Stimulated activated CD4-positive, alpha-beta T cell treated with anti-CD3 and anti-CD28 coated beads, Interleukin-4, amount 100 ng/mL, for 48 hours (primary cell): ENCODE measurements at places on chromosomes 11 and 22.
A peak's percentile ranks its signal among the peaks of the same experiment; 100 is the strongest.

DNA sequence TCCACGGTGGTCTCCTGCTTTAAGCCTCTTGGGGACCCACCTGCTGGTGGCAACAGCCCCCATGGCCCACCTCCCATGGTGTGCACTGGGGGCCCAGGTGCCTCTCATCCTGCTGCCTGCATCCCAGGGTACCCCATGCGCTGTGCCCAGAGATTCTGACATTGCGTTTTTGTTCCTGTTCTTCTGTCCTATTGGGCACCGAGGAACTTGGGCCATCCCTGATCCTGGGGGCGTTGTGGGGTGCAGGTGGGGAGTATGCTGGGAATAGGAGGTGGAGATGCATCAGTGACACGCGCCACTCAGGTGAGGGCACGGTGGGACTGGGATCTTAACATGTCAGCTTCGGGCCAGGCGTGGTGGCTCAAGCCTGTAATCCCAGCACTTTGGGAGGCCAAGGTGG lies 12.4 kb upstream of the NAP1L4 start:
- DNase-seq, result no peak

GRCh38 chr11:85721191-85721590 lies 35.2 kb upstream of the CCDC89 start:
- no peak for DNase-seq

- DNase-seq, result no peak
Measured at GRCh38 chr11:93116641-93117441, 81.0 kb downstream of the SLC36A4 start.

- no peak for DNase-seq
Measured at GRCh38 chr11:119340335-119341221, at the start of gene C1QTNF5. Gene C1QTNF5, minus strand, starts transcription at chr11:119340883. Its CDS starts 486 bp downstream, at chr11:119340397.

GRCh38 chr11:121012091-121012490 lies 11.8 kb upstream of the TBCEL start:
- DNase-seq, result no peak

DNA sequence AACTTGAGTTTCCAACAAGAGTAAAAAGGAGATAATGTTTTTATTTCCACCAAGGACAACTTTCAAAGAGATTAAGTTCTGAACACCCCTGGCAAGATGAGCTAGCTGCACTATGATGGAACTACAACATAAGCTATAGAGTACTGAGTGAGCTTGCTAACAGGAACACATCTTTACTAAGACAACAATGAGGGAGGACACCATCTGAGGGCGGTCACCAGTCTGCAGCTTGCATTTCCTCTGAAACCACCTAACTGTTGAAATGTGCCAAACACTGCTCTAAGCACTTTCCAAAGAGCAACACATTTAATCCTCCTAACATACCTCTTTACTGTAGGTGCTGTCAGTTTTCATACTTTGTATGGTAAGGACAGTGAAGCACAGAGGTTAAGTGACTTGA lies 68.4 kb downstream of the TCF20 start:
- no peak for DNase-seq

DNA sequence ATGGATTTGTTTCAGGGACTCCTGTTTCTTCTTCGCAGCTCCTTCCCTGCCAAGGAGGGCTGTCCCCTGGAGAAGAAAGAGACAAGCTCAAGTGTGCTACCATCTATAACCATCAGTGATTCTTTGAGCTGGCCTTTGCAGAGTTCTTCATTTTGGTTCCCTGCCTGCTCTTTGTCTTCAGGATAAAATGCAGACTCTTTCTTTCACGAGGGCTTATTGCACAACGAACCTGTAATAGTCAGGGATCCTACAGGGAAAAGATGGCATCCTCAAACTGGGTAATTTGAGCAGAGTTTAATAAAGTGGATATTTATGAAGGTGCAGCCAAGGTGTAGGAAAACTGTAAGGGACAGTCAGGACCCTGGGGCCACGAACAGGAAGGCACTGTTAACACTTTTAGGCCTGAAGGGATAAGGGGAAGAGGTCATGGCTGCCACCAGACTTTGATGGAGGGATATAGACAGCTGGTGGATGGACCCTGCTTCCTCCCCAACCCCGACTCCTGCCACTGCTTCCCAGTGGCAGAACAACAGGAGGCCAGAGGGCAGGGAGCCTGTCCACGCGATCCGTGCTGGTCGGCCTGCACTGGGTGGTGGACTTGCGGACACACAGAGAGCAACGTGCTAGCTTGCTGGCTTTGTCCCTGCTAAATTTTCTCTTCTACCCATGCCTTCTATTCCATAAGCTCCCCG lies 767.0 kb downstream of the NTM start:
- DNase-seq, result no peak

- DNase-seq, result no peak
Measured at GRCh38 chr22:49340406-49340805, 487.3 kb downstream of the BRD1 start.

- no peak for DNase-seq
Measured at GRCh38 chr22:20022231-20022977, 1.5 kb downstream of the TANGO2 start.

- DNase-seq, result peak; percentile 63
Measured at GRCh38 chr11:66068154-66068821, 1.8 kb upstream of the PACS1 start.

GRCh38 chr22:36048911-36049677 lies 20.5 kb upstream of the RBFOX2 start:
- no peak for DNase-seq

GRCh38 chr11:62545437-62546243 lies 966 bp downstream of the AHNAK start:
- DNase-seq, result no peak

- DNase-seq, result no peak
Measured at GRCh38 chr11:70312401-70313357, 42.2 kb downstream of the PPFIA1 start.

DNA sequence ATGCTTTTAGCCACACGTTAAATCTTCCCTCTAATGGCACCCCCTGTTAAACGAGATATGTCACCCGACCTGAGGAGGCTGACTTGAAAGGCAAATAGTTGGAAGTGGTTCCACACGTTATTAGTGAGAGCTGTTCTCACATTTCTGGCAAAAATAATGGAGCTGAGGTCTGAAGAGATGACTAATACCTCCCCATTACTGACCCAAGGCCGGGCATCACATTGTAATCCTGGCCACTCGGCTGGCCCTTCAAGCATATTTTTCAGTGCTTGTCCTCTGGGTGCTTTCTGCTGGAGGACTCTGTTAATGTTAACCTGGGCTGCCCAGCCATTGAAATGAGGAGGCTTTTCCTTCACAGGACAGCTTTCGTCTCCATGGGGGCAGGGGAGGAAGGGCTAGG lies 260.0 kb upstream of the CADM1 start:
- no peak for DNase-seq

GRCh38 chr11:134578807-134579723 lies 167.0 kb upstream of the B3GAT1 start:
- DNase-seq, result no peak

DNA sequence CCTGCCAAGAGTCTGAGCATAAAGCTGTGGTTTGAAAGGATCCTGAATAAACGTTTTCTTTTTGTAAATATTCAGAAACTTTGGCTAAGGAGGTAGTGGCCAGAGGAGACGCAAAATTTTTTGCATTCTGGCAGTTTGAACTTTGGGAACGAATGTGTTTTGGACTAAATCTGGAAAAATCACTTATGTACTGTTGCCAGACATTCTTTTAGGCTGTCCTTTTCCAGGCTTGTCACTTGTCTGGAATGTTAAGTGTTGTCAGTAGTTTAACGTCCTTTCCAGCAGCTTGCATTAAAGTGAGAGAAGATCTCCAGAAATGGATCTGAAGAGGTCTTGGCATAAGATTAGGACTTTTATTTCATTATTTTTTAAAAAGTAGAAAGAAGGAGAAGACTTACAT lies 18.5 kb downstream of the SPECC1L start:
- no peak for DNase-seq

DNA sequence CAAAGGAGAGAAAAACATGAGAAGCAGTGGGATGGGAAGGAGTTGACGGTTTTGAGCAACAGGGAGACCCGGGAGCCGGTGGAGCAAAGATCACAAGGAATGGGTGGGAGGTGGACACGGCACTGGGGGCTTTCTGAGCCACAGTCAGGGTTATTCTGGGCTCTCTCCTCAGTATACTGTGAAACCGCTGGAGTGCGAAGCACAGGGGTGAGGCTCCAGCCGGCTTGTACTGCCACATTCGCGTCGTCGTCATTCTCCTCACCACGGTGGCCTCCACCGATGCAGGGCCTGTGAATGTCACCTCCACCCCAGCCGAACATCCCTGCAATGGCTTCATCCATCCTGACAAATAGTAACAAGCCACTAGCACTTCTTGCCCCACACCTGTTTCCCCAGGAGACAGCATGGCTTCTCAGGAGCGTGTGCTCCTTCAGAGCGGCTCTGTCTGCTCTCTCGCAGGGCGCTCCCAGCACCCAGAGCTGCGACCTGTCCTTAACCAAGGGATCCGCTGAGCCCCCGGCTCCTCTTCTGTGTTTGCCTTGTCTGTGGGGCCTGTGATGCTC lies 1165.3 kb downstream of the TBC1D22A start:
- DNase-seq, result no peak

- no peak for DNase-seq
Measured at GRCh38 chr11:10443152-10443551, 11.9 kb upstream of the AMPD3 start.

DNA sequence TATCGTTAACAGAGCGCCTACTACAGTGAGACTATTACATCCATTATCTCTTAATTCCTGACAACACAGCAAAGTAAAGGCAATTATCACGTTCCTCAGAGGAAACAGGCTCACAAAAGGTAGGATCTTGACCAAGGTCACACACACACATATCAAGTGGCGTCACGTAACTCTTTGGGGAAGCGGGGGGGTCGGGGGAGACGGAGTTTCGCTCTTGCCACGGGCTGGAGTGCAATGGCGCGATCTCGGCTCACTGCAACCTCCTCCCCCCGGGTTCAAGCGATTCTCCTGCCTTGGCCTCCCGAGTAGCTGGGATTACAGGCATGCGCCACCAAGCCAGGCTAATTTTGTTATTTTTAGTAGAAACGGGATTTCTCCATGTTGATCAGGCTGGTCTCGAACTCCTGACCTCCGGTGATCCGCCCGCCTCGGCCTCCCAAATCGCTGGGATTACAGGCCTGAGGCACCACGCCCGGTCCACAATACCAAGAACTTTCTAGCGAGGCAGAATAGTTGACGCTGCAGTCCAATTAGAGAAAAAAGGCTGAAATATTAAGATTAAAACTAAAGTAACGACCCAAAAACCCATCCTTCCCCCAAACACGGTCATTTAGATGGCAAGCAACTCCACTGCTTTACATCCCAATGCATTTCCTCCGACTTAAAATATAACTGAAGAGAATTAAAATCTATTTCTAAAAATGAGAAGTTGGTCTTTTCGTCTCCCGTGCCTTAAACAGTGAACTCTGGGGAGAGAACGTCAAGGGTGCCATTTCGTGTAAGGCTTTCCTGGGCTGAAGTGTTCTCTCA lies 1.2 kb downstream of the DDX17 start:
- peak; percentile 51 for DNase-seq

DNA sequence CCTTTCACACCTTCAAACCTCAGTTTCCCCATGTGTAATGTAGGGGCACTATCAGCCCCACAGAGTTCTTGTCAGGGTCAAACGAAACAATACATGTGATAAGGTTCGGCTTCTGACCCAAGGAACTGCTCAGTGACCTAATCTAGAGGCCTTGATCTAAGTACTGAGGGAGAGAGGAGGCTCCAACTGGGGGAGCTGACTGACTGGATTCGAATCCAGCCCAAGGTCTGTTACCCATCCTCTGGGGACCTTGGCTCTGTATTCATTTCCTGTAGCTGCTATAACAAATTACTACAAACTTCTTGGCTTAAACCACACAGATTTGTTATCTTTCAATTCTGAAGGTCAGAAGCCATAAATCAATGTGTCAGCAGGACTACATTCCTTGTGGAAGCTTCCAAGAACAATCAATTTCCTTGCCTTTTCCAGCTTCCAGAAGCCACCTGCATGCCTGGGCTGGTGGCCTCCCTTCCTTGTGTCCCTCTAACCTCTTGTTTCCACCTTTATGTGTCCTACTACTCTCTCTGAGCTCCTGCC lies 10.7 kb upstream of the ANAPC15 start:
- DNase-seq, result no peak

DNA sequence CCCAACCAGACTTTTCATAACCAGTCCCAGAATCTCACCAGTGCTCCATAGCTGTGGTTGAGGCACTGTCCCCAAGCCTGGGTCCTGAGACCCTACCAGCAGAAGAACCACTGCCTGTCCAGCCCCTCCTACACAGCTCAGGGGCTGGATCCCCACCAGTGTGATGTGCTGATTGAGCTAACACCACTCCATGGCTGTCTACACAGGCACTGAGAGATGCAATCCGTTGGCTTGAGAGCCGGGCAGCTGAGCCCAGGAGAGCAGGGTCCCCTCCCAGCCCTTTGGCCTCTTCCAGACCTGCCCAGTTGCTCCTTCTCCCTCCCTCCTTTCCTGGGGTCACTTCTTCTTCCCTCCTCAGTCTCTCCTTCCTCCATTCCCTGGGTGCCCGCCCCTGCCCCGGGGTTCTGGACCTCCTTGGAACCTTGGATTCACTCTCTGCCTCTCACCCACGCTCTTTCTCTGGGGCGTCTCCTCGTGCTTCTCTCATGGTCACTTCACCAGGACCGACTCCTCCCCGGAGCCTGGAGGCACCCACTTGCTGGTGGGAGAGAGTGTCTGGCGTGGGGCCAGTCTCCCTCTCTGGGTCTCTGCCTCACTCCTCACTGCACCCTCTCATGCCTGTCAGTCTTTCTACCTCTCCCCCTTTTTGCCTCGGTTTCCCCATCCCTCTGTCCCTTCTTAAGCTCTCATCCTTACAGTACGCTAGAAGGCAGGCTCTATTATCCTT lies 706 bp upstream of the SCYL1 start:
- DNase-seq, result no peak

- DNase-seq, result no peak
Measured at GRCh38 chr11:20259506-20259905, 99.2 kb upstream of the DBX1 start.

GRCh38 chr22:21661991-21662390 lies 3.8 kb upstream of the PPIL2 start:
- no peak for DNase-seq

DNA sequence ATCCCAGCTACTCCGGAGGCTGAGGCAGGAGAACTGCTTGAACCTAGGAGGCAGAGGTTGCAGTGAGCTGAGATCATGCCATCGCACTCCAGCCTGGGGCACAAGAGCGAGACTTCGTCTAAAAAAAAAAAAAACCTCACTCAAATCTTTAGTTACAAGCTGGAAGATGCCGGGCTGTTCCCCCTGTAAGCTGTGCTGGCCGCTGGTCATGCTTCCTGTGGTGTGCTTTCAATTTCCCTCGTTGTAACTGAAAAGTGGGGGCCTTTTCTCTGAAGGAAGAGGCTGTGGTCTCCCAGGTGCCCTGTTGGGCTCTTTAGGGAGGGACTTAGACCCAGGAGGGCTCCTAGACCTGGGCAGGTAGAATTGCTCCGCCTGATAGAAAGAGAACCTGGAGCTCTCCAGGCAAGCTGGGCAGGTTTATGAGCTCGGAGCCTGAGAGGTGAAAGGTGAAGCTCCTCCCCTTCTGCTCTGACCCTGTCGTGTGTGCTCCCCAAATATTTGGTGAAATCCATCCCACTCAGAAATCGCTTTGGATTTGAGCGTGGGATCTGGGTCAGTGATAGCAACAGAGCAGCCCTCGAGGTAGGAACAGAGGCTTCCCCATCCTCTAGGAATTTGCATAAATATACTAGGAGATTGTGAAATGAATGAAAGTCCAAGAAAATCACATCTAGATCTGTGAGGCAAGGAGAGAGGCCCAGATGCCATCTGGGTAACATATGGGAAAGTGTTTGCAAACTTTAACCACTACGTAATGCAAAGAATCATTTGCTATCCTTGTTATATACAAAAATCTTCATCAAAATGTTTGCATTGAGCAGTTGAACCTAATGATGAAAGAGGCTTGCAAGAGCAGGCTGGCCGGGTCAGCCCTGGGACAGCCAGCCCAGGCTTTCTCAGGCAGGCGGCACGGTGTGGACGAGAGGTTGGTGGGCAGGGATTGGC lies 154.3 kb downstream of the FBXO7 start:
- no peak for DNase-seq

- DNase-seq, result no peak
Measured at GRCh38 chr22:29080106-29080975, 7.5 kb downstream of the KREMEN1 start.
